ENCODE measurements at places on chromosomes 2 and 18.

DNA sequence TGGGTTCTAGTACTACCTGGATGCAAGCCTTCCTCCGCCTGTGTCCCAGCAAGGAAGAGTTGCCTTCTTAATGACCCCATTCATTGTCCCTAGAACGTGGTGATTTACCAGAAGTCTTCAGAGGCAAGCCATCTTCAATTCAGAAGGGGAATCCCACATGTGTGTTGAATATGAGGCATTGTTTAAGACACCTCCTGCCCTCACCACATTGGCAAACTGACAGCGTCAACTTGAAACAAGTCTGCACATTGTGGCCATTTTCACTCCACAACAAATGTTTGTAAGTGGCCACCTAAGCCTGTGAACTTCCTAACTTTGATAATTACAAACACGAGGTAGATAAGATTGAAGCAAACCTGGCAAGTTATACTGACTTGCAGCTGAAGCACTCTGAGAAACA lies 83.7 kb downstream of the TCF7L1 start:
- no peak for DNase-seq

DNA sequence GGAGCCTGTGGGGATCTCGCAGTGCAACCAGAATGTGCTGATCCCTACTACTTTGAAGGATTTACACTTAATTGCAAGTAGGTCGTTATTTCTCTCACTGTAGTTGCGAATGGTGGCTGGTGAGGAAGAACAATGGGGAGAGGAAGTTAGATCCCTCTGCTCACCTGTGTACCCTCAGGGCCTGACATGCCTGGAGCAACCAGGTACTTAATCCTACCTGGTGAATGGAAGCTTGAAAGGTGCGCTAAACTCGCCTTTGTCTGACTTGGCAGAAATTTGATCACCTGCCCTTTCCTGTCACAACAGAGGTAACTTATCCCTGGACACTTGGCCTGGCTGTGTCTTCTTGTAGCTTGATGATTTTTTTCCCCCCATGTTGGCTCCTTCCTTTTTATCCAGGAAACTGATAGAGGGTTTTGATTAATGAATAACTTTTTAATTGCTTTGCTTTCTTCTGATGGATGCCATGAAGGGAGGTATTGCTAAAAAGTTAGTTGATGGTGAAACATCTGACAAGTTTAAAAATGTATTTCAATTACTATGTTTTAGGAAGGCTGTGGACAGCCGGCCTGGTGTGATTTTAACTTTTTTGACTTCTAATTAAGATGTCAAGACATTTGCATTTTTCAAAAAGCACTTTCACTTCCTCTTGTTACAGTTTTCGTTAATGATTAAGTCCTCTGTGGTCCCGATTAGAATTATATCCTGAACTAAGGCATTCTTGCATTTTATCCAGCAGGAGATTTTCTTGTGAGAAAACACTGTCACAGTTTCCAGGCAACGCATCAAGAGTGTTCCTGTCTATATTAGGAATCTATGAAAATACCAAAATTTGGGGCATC lies 9.2 kb downstream of the SGPP2 start:
- peak; percentile 63 for DNase-seq

DNA sequence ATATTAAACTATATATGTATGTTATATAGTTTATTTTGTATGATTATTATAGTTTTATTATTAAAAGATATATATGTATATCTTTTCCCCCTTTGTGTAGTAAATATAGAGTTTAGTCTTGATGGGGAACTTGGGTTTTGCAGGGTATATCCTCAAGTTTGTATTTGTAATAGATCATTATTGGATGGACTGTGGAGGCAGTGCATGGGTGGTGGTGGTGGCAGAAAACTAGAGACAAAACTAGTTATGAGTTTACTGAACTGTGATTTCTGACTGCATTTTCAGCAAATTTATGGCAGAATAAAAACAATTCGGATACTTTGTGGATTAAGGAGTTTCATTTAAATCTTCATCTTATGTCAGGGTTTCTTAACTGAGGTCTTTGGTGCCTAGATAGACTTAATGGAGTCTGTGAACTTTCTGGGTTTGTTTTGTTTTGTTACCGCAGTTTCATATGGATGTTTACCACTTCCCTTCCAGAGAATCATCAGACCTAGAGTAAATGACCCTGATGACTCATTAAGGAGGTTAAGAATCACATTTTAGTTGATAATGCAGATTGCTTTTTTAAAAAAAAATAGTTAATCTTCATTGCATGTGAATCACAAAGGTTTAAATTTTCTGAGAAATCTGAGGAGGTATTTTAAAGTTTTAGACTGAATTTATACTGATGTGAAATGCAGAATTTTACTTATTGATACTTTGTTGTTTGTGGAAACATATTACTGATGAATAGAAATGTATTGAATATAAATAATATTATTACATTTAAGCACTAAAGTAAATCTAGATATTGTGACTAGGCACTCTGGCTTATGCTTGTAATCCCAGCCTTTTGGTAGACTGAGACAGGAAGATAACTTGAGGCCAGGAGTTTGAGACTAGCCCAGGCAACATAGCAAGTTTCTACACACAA lies 14.5 kb downstream of the EPC2 start:
- peak; percentile 21 for DNase-seq

- no peak for DNase-seq
Observed at GRCh38 chr2:14952400-14952963, 320.0 kb downstream of the LRATD1 start.

DNA sequence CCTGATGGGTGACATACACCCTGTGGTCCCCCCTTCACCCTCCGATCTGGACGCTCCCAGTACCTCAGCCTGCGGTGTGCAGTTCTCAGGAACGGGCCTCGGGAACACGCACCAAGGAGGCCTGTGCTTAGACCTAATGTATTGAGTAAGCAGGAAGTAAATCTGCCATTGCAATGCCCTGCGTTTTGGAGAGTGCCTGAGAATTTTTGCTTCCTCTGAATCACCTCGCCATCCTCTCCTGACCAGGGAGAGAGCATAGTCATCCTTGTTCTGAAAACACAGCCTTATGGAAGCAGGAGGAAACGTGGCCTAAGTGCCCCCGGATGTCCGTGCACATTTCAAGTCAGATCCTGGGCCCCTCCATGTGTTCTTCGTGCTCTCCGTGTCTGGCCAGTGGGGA lies 272.2 kb downstream of the NDUFA10 start:
- no peak for DNase-seq

GRCh38 chr2:164028814-164029534 lies 293.2 kb upstream of the FIGN start:
- DNase-seq = peak; percentile 26

- no peak for DNase-seq
Observed at GRCh38 chr2:176638167-176639015, 369.1 kb downstream of the MTX2 start.

DNA sequence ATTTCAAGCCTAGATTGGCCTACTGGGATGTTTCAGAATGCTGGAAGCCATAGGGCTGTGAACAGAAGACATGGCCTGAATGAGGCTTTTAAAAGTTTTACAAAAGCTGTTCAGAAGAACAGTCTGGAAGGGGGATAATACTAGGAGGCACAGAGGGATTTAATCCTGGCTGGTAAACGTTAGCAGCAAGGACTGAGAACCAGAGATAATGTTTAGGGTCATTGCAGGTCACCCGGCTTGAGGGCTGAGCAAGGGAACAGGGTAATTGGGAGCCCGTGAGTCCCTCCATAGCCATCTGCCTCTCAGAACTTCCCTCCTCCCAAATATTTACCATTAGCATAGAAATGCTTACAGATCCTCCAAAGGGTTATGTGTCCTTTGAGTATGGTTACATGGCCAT lies 765.4 kb downstream of the TMEM182 start:
- DNase-seq = no peak
